A549 treated with dexamethasone at 1 μM for 4 hours (cell line): ENCODE measurements at places on chromosomes 2 and 18. TPM values are rescaled to one million over a fixed set of nuclear protein-coding genes. Genes with fewer than 3 reads are reported as not detected.

ATP8B1 gene
- 5.3 to 8.5 TPM (median 7.6 TPM) in 5 replicates for total RNA-seq

PDE1A gene
- total RNA-seq: 0.17 to 0.33 TPM (median 0.26 TPM) in 5 replicates

POTEC gene
- total RNA-seq: not detected in 5 replicates

QPCT gene
- total RNA-seq: 20.1 to 22.8 TPM (median 21.9 TPM) in 5 replicates

PID1 gene
- 4.2 to 4.6 TPM (median 4.3 TPM) in 5 replicates for total RNA-seq

RPRM gene
- total RNA-seq: 0.05 to 0.11 TPM (median 0.09 TPM) in 3 of 5 replicates, not detected in the others

FOXD4L1 gene
- 0.09 to 0.54 TPM (median 0.41 TPM) in 5 replicates for total RNA-seq

POTEJ gene
- not detected in 5 replicates for total RNA-seq

KIF1A gene
- 0.66 to 0.84 TPM (median 0.73 TPM) in 5 replicates for total RNA-seq

PSD4 gene
- total RNA-seq: 11.2 to 15.2 TPM (median 14.4 TPM) in 5 replicates

CYTIP gene
- total RNA-seq: 0.04 to 0.25 TPM (median 0.05 TPM) in 3 of 5 replicates, not detected in the others

RNF181 gene
- 163 to 193 TPM (median 170 TPM) in 5 replicates for total RNA-seq

TFPI gene
- 40.9 to 60.9 TPM (median 48.9 TPM) in 5 replicates for total RNA-seq

GPBAR1 gene
- 0.17 to 0.59 TPM (median 0.49 TPM) in 5 replicates for total RNA-seq

PUS10 gene
- total RNA-seq: 1.9 to 3.1 TPM (median 2.7 TPM) in 5 replicates

SP140L gene
- total RNA-seq: 2.7 to 4.0 TPM (median 3.3 TPM) in 5 replicates

MEP1B gene
- 0.05 to 0.09 TPM (median 0.08 TPM) in 3 of 5 replicates, not detected in the others for total RNA-seq

CPO gene
- 0.11 to 0.16 TPM in 2 of 5 replicates, not detected in the others for total RNA-seq

KCNS3 gene
- total RNA-seq: 1.1 to 1.5 TPM (median 1.3 TPM) in 5 replicates

POTEE gene
- 0.03 to 0.09 TPM (median 0.07 TPM) in 5 replicates for total RNA-seq

IL1A gene
- total RNA-seq: 0.18 to 0.50 TPM (median 0.29 TPM) in 5 replicates

NPC1 gene
- total RNA-seq: 87.2 to 134 TPM (median 119 TPM) in 5 replicates

CHRND gene
- total RNA-seq: 0.07 to 0.09 TPM in 2 of 5 replicates, not detected in the others

ABHD1 gene
- 0.50 to 1.8 TPM (median 1.5 TPM) in 5 replicates for total RNA-seq

SCYGR4 gene
- not detected in 5 replicates for total RNA-seq

SERPINB8 gene
- 8.3 to 10.7 TPM (median 9.5 TPM) in 5 replicates for total RNA-seq

SP9 gene
- 1.1 to 2.0 TPM (median 1.8 TPM) in 5 replicates for total RNA-seq

IL18R1 gene
- 1.1 to 1.4 TPM (median 1.2 TPM) in 5 replicates for total RNA-seq

ACMSD gene
- not detected in 5 replicates for total RNA-seq

MGAT5 gene
- total RNA-seq: 12.1 to 19.6 TPM (median 17.2 TPM) in 5 replicates

UNC50 gene
- 42.4 to 45.7 TPM (median 43.2 TPM) in 5 replicates for total RNA-seq

SAG gene
- total RNA-seq: 0.24 TPM in 1 of 5 replicates, not detected in the others

CD28 gene
- total RNA-seq: not detected in 5 replicates

LRATD1 gene
- 0.06 to 0.11 TPM (median 0.09 TPM) in 5 replicates for total RNA-seq

OSBPL6 gene
- 5.5 to 7.5 TPM (median 6.8 TPM) in 5 replicates for total RNA-seq

ABCB11 gene
- total RNA-seq: 0.02 to 0.08 TPM (median 0.06 TPM) in 5 replicates

IL37 gene
- total RNA-seq: 0.23 TPM in 1 of 5 replicates, not detected in the others

TBR1 gene
- 0.01 to 0.09 TPM (median 0.04 TPM) in 4 of 5 replicates, not detected in the other for total RNA-seq

CFAP53 gene
- total RNA-seq: 0.22 to 0.33 TPM (median 0.27 TPM) in 5 replicates

IL18RAP gene
- 0.06 to 0.14 TPM (median 0.12 TPM) in 3 of 5 replicates, not detected in the others for total RNA-seq

REG3A gene
- not detected in 5 replicates for total RNA-seq

ZNF521 gene
- total RNA-seq: not detected in 5 replicates

SLC9A4 gene
- total RNA-seq: not detected in 5 replicates

MARCHF4 gene
- total RNA-seq: 20.0 to 28.3 TPM (median 23.3 TPM) in 5 replicates

MYO3B gene
- total RNA-seq: not detected in 5 replicates

SP110 gene
- 8.0 to 10.5 TPM (median 9.5 TPM) in 5 replicates for total RNA-seq

ASXL3 gene
- not detected in 5 replicates for total RNA-seq

IL1F10 gene
- not detected in 5 replicates for total RNA-seq

ABCG5 gene
- 0.03 TPM in 1 of 5 replicates, not detected in the others for total RNA-seq
